CD8-positive, alpha-beta memory T cell (primary cell): ENCODE measurements at places on chromosomes 16 and 17. TPM values are rescaled to one million over a fixed set of nuclear protein-coding genes. Genes with fewer than 3 reads are reported as not detected.

- peaks cover 12% of the 10 kb centered on the region for H3K4me1 ChIP-seq
- no peak for DNase-seq
- no peak overlapping the region for H3K4me3 ChIP-seq
- H3K27me3 ChIP-seq: no peaks in the 10 kb centered on the region
Measured at GRCh38 chr16:57070424-57070823, 22.0 kb upstream of the CPNE2 start.

DNA sequence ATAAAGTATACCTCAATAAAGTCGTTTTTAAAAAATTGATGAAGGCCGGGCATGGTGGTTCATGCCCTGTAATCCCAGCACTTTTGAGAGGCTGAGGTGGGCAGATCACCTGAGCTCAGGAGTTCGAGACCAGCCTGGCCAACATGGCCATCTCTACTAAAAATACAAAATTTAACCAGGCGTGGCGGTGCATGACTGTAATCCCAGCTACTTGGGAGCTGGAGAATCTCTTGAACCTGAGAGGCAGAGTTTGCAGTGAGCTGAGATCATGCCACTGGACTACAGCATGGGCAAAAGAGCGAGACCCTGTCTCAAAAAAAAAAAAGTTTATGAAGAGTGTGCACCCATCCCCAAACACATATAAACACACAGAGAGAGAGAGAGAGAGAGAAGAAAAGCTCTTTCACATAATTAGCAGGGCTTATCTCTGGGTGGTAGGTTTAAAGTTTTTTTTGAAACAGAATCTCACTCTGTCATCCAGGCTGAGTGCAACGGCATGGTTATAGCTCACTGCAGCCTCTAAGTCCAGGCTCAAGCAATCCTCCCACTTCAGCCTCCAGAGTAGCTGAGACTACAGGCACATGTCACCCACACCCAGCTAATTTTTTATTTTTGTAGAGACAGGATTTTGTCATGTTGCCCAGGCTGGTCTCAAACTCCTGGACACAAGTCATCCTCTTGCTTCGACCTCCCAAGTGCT lies 3.0 kb downstream of the SREBF1 start:
- peaks cover 44% of the 10 kb centered on the region for H3K4me1 ChIP-seq
- DNase-seq: no peak
- no peak overlapping the region for H3K4me3 ChIP-seq

DNA sequence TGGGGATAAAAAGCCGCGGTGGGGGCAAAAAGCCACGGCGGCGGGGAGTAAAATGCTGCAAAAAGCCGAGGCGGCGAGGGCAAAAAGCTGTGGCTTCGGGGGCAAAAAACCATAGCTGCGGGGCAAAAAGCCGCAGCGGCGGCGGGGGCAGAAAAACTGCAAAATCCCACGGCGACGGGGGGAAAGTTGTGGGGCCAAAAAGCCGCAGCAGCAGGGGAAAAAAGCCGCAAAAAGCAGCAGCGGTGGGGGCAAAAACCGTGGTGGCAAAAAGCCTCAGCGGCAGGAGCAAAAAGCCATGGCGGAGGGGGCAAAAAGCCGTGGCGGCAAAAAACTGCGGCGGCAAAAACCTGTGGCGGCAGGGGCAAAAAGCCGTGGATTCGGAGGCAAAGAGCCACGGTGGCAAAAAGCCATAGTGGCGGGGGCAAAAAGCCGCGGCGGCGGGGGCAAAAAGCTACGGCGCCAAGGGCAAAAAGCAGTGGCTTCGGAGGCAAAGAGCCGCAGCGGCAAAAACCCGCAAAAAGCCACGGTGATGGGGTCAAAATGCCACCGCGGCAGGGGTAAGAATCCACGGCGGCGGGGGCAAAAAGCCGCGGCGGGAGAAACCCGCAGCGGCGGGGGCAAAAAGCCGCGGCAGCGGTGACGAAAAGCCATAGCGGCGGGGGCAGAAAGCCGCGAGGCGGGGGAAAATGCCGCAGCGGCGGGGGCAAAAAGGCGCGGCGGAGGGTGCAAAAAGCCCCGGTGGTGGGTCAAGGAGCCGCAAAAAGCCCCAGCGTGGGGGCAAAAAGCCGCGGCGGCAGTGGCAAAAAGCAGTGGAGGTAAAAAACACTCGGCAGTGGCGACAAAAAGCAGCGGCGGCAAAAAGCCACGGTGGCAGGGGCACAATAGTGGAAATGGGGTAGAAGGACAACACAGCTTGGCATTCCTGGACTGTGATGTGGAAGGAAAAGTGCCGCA lies 192.8 kb downstream of the SHCBP1 start:
- H3K27ac ChIP-seq: no peak overlapping the region
- H3K27me3 ChIP-seq: no peaks in the 10 kb centered on the region
- H3K4me1 ChIP-seq: no peaks in the 10 kb centered on the region

DNA sequence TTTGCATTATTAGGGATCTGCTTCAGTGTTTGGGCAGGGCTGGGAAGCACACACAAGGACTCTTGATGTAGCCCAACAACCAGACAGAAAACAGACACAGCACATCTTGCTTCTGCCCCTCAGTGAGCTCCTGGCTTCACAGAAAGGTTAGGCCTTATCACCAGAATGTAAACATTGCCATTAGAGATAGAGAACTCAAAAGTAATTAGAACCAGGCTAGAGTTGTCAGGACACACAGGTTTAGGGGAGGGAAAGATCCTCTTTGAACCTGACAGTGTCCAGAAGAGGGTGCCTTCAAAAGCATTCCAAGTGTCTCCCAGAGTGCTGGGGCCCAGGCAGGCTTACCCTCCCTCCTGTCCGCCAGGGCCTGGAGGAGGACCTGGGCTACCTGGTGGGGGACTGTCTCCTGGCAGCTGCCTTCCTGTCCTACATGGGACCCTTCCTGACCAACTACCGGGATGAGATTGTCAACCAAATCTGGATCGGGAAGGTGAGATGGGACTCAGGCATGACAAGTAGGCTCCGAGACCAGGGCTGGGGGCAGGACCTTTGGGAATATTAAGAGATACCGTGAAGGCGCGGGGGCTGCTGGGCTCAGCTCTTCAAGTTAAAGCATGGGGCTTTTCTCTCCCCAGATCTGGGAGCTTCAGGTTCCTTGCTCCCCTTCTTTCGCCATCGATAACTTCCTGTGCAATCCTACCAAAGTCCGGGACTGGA lies 16.9 kb upstream of the KDM6B start:
- H3K36me3 ChIP-seq: no peaks in the 10 kb centered on the region
- H3K27me3 ChIP-seq: no peaks in the 10 kb centered on the region
- H3K27ac ChIP-seq: no peak overlapping the region
- H3K4me3 ChIP-seq: no peak overlapping the region
- no peak for DNase-seq

- H3K27me3 ChIP-seq: no peaks in the 10 kb centered on the region
- no peak overlapping the region for H3K27ac ChIP-seq
- H3K36me3 ChIP-seq: no peaks in the 10 kb centered on the region
- H3K4me1 ChIP-seq: peaks cover 17% of the 10 kb centered on the region
- H3K4me3 ChIP-seq: no peak overlapping the region
- DNase-seq: peak; percentile 63
Measured at GRCh38 chr16:67667817-67668494, 1.3 kb downstream of the C16orf86 start.

GRCh38 chr16:1772908-1773702 lies at the start of gene MRPS34:
Gene MRPS34 (minus strand): TSS chr16:1773134. CDS start chr16:1773119, 15 bp downstream.
- H3K27ac ChIP-seq: peak within 1 kb of the TSS; percentile 79
- H3K36me3 ChIP-seq: no peaks in the 10 kb centered on the region

GRCh38 chr17:68737761-68738443 lies 136.7 kb upstream of the FAM20A start:
- no peaks in the 10 kb centered on the region for H3K27me3 ChIP-seq
- no peak for DNase-seq
- no peaks in the 10 kb centered on the region for H3K36me3 ChIP-seq

GRCh38 chr16:50473356-50473945 lies 74.7 kb upstream of the NKD1 start:
- DNase-seq: no peak
- no peaks in the 10 kb centered on the region for H3K27me3 ChIP-seq
- no peaks in the 10 kb centered on the region for H3K36me3 ChIP-seq
- H3K4me3 ChIP-seq: no peak overlapping the region
- no peak overlapping the region for H3K27ac ChIP-seq
- H3K4me1 ChIP-seq: no peaks in the 10 kb centered on the region

DNA sequence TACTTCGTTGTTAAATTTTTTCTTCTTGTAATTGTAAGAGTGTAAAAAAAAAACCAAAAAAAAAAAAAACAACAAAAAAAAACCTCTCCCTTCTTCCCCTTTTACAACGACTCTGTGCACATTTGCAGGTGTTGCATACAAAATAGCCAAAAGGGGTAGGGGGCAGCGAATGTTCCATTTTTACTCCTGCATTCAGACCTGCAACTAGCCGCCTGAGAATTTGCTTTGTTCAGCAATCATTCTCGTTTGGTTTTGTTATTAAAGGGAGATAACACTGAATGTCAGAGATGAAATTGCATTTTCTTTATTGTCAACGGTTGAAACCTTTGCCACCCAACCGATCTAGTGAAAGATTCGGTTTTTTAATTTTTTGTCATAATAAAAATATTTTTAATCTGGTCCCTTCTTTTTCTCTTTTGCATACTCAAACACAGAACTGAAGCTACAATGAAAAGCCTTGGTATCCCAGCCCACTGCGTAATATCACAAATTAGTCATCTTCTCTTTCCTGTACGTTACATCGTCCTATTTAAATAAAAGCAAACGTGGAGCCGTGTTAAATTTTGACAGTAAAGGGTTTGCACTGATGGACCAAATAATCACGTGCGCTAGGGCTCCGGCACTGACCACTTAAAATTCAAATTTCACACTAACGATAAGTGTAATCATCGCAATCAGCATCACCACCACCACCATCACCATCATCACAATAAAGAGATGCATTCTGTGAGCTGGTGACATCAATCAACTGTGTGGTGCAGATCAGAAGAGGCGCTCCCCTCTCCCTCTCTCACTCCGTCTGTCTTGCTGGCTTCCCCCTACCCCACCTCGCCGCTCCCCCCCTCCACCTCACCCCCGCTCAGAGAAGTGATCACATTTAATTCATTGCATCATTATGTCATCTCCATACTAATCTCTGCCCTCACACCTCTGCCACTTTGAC lies 406.2 kb upstream of the PSMD7 start:
- no peaks in the 10 kb centered on the region for H3K27me3 ChIP-seq
- no peak overlapping the region for H3K27ac ChIP-seq
- H3K4me3 ChIP-seq: no peak overlapping the region
- H3K36me3 ChIP-seq: no peaks in the 10 kb centered on the region

DNA sequence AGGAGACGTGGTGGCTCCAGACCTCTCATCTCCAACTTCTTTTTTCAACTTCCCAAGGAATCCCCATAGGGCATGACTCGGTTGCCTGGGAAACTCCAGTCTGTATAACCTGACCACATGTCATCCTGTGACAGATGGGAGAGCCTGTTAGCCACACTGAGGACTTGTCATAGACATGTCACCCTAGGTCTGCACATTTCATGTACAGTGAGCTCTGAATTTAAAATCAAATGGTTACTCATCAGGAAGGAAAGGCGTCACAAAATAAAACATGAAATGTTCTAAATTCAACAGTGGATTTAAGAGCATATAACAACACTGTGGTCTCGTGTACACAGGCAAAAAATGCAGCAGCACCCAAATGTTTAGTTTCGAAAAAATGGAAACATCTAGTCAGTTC lies 22.2 kb upstream of the ADAMTS18 start:
- H3K4me3 ChIP-seq: no peak overlapping the region
- no peaks in the 10 kb centered on the region for H3K4me1 ChIP-seq
- no peaks in the 10 kb centered on the region for H3K27me3 ChIP-seq
- DNase-seq: no peak
- no peaks in the 10 kb centered on the region for H3K36me3 ChIP-seq
- no peak overlapping the region for H3K27ac ChIP-seq

GRCh38 chr16:9438991-9439390 lies 347.5 kb downstream of the HAPSTR1 start:
- no peaks in the 10 kb centered on the region for H3K27me3 ChIP-seq
- H3K27ac ChIP-seq: no peak overlapping the region
- H3K36me3 ChIP-seq: no peaks in the 10 kb centered on the region
- no peak overlapping the region for H3K4me3 ChIP-seq
- DNase-seq: no peak

- no peaks in the 10 kb centered on the region for H3K4me1 ChIP-seq
- H3K36me3 ChIP-seq: no peaks in the 10 kb centered on the region
- no peaks in the 10 kb centered on the region for H3K27me3 ChIP-seq
- H3K27ac ChIP-seq: no peak overlapping the region
Measured at GRCh38 chr17:51948128-51948527, 210.4 kb downstream of the CA10 start.

GRCh38 chr17:35086931-35087573 lies 23.5 kb upstream of the RFFL start:
- H3K4me3 ChIP-seq: peak overlapping the region; percentile 89
- H3K27ac ChIP-seq: peak overlapping the region; percentile 90
- no peaks in the 10 kb centered on the region for H3K36me3 ChIP-seq
- DNase-seq: no peak
- H3K4me1 ChIP-seq: peaks cover 43% of the 10 kb centered on the region
- no peaks in the 10 kb centered on the region for H3K27me3 ChIP-seq

The TLCD2 gene
- 0.22 TPM for total RNA-seq

The NPIPA5 gene
- 12.4 TPM for total RNA-seq

The MEIOB gene
- not detected for total RNA-seq

The HSF5 gene
- 5.5 TPM for total RNA-seq

The TMEM186 gene
- 15.6 TPM for total RNA-seq

The INCA1 gene
- total RNA-seq: 0.37 TPM

The DUSP3 gene
- total RNA-seq: 14.0 TPM

The TBC1D3E gene
- not detected for total RNA-seq
